Inflammatory macrophage (primary cell): ENCODE measurements at places on chromosomes 2 and 18.

- DNase-seq = no peak
Observed at GRCh38 chr2:763766-764525, 86.7 kb upstream of the TMEM18 start.

DNA sequence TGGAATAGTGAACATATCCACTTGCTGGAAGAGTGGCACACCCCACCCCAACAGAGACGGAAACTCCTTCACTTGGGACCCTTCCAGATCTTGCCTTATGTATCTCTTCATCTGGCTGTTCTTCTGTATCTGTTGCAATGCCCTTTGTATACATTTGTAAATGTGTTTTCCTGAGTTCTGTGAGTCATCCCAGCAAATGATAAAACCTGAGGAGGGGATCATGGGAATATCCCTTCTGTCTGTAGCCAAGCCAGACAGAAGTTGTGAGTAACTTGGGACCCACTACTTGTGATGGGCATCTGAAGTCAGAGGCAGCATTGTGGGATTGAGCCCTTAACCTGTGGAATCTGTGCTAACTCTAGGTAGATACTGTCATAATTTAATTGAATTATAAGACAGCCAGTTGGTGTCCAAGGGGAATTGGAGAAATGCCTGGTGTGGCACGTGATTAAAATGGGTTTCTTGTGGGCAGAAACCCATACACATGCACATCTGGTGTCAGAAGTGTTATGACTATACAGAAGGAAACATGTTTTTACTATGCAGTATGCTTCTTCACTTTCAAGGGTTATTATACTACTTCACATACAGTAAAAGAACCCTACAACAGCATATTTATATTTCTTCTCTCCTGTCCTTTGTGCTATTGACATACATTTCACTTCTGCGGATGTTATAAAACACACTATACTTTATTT is 32.3 kb upstream of the TMEM247 start:
- DNase-seq = no peak

- DNase-seq = no peak
Observed at GRCh38 chr18:73691118-73691517, 456.5 kb downstream of the FBXO15 start.

- no peak for DNase-seq
Observed at GRCh38 chr18:32391126-32391525, 79.6 kb downstream of the GAREM1 start.

DNA sequence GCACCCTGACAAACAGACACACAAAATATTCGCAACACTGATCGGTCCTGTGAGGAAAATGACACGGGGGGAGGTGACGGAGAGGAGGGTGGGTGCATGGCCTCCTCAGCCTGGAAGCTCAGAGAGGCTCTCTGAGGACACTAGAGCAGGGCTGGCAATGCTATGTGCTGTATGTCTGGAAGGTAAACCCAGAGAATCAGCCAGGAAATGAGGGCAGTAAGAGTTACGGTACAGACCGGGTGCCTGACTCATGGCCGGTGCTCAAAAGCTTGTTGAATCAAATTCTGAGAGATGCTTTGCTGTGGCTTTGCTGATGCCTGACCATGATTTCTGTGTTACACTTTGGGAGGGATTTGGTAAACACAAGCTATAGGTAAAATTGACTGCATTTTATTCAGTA is 81.9 kb downstream of the CCDC93 start:
- DNase-seq = no peak

DNA sequence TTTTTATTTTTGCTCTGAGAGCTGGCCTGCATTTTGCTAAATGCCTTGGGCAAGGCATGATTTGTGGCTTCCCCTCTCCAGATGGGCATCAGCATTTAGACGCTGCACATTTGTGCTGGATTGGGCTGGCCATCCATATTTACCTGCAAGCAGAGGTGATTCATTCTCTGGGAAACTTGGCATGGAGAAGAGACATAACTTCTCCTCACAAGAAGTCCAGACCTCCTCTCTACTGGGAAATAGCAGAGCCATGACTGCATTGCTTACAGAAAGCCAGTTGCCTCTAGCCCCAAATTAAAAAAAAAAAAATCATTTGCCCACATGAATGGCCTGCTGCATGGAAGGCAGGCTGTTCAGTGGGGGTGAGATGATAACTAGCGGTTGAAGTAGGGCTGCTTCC is 120.1 kb downstream of the ACTR3 start:
- no peak for DNase-seq
